ENCODE measurements at places on chromosomes 12 and 14. TPM values are rescaled to one million over a fixed set of nuclear protein-coding genes. Genes with fewer than 3 reads are reported as not detected.

- no peak for DNase-seq
Measured at GRCh38 chr14:76015668-76016067, 30.1 kb downstream of the IFT43 start.

The GDF3 gene
- not detected for total RNA-seq

GRCh38 chr12:104505095-104505818, 48.5 kb downstream of the CHST11 start:
- no peak for DNase-seq

GRCh38 chr14:45838597-45838996, 585.6 kb upstream of the MIS18BP1 start:
- DNase-seq = no peak

- no peak for DNase-seq
Measured at GRCh38 chr14:86414146-86414545, 884.2 kb downstream of the FLRT2 start.

The DLK1 gene
- 33.0 TPM for total RNA-seq

DNA sequence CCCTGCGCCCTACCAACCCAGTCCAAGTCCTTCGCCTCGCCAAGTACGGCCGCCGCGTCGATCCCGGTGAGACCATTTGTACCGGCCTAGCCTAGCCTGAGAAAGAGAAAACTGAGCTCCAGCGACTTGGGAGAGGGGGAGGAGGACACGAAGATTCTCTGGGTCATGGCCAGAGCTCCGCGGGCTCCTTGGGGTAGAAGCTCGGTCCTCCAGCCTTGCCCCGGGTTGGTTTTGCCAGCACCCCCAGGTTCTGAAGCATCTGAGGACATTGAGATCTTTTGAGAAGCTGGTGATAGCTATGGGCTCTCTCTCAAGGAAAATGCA, 7.3 kb downstream of the LHX5 start:
- no peak for DNase-seq

GRCh38 chr12:110744601-110745264, 2.0 kb upstream of the PPP1CC start:
- DNase-seq = peak; percentile 34

- no peak for DNase-seq
Measured at GRCh38 chr12:96227365-96228106, 33.4 kb downstream of the ELK3 start.
